ENCODE measurements at places on chromosomes 16 and 17. TPM values are rescaled to one million over a fixed set of nuclear protein-coding genes. Genes with fewer than 3 reads are reported as not detected.

- no peak for DNase-seq
- H3K4me3 ChIP-seq = no peak overlapping the region
- H3K4me1 ChIP-seq = no peaks in the 10 kb centered on the region
Measured at GRCh38 chr16:9183682-9184353, 92.4 kb downstream of the HAPSTR1 start.

DNA sequence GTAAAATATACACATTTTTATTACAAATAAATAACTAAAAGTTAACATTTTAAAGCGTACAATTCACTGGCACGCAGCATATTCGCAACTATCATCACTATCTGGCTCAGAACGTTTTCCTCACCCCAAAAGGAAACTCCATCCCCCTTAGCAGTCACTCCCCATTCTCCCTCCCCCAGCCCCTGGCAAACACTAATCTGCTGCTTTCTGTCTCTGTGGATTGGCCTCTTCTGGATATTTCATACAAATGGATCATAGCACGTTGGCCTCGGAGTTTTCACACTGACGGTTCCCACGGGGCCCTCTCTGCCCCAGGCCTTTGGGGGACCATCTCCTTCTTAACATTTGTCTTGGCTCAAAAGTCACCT, 64.6 kb downstream of the RTN4RL1 start:
- no peak overlapping the region for H3K4me3 ChIP-seq
- no peaks in the 10 kb centered on the region for H3K27me3 ChIP-seq
- H3K36me3 ChIP-seq = no peaks in the 10 kb centered on the region
- no peaks in the 10 kb centered on the region for H3K4me1 ChIP-seq

DNA sequence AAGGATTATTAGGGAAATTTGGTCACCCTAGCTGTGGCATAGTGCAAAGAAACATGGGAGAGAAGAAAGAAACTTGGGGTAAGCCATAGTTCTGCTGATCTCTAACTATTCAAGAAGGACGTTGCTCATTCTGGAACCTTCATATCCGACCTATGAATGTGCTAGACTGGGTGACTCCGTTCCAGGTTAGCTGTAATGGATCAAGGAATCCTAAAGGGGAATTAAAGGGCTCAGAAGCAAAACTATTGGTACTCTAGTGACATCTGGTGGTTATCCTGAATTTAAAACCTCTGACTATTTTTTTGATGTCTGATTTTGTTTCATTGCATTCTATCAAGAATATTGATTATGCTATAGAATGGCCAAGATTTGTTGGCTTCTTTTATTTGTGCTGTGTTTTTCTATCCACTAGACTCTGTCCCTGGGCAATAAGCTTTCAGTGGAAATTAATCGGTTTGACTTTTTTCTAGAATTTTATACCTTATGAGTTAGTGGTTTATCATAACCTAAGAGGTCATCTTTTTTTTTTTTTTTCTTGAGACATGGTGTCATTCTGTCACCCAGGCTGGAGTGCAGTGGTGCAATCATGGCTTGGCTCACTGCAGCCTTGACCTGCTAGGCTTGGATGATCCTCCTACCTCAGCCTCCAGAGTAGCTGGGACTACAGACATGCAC, 19.5 kb downstream of the PCTP start:
- no peak overlapping the region for H3K27ac ChIP-seq
- no peak overlapping the region for H3K4me3 ChIP-seq
- H3K4me1 ChIP-seq = no peaks in the 10 kb centered on the region

GRCh38 chr16:53821487-53821886, 117.5 kb downstream of the FTO start:
- H3K36me3 ChIP-seq = no peaks in the 10 kb centered on the region
- H3K27me3 ChIP-seq = no peaks in the 10 kb centered on the region
- H3K27ac ChIP-seq = no peak overlapping the region
- H3K4me1 ChIP-seq = no peaks in the 10 kb centered on the region

Gene HOXB2
- 6.7 TPM for total RNA-seq

Gene KRTAP1-1
- total RNA-seq = not detected

Gene MT1F
- total RNA-seq = 1.1 TPM

Gene KRTAP4-9
- total RNA-seq = not detected

Gene OR1F1
- not detected for total RNA-seq
